ENCODE measurements at places on chromosomes 1 and 21.
A peak's percentile ranks its signal among the peaks of the same experiment; 100 is the strongest.

GRCh38 chr1:79811173-79811572 is 804.6 kb upstream of the ADGRL4 start:
- H3K4me3 ChIP-seq: no peak overlapping the region
- H3K27ac ChIP-seq: no peak overlapping the region
- no peaks in the 10 kb centered on the region for H3K36me3 ChIP-seq
- DNase-seq: no peak

GRCh38 chr1:232675898-232676297 is 46.0 kb upstream of the SIPA1L2 start:
- H3K27ac ChIP-seq: no peak overlapping the region
- H3K36me3 ChIP-seq: no peaks in the 10 kb centered on the region
- no peak overlapping the region for H3K4me3 ChIP-seq
- peaks cover 6% of the 10 kb centered on the region for H3K4me1 ChIP-seq

GRCh38 chr1:9687874-9688582 is 36.5 kb downstream of the PIK3CD start:
- H3K4me3 ChIP-seq: peak overlapping the region; percentile 78
- peaks cover 33% of the 10 kb centered on the region for H3K36me3 ChIP-seq
- H3K27ac ChIP-seq: peak overlapping the region; percentile 95
- H3K27me3 ChIP-seq: no peaks in the 10 kb centered on the region
- no peak for DNase-seq

GRCh38 chr1:16905868-16906702 is 10.3 kb downstream of the RNU1-2 start:
- H3K4me3 ChIP-seq: no peak overlapping the region
- no peak overlapping the region for H3K27ac ChIP-seq
- no peaks in the 10 kb centered on the region for H3K36me3 ChIP-seq
- H3K4me1 ChIP-seq: peaks cover 19% of the 10 kb centered on the region
- no peak for DNase-seq
- no peaks in the 10 kb centered on the region for H3K27me3 ChIP-seq

GRCh38 chr1:216531263-216532239 is 108.3 kb upstream of the USH2A start:
- peak overlapping the region; percentile 9 for H3K4me3 ChIP-seq
- no peaks in the 10 kb centered on the region for H3K27me3 ChIP-seq
- H3K27ac ChIP-seq: no peak overlapping the region
- H3K36me3 ChIP-seq: no peaks in the 10 kb centered on the region
- no peak for DNase-seq

GRCh38 chr1:223513309-223513708 is 120.1 kb downstream of the CCDC185 start:
- H3K4me3 ChIP-seq: no peak overlapping the region
- H3K27me3 ChIP-seq: no peaks in the 10 kb centered on the region
- peaks cover 26% of the 10 kb centered on the region for H3K4me1 ChIP-seq
- H3K27ac ChIP-seq: no peak overlapping the region
- no peaks in the 10 kb centered on the region for H3K36me3 ChIP-seq
- DNase-seq: no peak

DNA sequence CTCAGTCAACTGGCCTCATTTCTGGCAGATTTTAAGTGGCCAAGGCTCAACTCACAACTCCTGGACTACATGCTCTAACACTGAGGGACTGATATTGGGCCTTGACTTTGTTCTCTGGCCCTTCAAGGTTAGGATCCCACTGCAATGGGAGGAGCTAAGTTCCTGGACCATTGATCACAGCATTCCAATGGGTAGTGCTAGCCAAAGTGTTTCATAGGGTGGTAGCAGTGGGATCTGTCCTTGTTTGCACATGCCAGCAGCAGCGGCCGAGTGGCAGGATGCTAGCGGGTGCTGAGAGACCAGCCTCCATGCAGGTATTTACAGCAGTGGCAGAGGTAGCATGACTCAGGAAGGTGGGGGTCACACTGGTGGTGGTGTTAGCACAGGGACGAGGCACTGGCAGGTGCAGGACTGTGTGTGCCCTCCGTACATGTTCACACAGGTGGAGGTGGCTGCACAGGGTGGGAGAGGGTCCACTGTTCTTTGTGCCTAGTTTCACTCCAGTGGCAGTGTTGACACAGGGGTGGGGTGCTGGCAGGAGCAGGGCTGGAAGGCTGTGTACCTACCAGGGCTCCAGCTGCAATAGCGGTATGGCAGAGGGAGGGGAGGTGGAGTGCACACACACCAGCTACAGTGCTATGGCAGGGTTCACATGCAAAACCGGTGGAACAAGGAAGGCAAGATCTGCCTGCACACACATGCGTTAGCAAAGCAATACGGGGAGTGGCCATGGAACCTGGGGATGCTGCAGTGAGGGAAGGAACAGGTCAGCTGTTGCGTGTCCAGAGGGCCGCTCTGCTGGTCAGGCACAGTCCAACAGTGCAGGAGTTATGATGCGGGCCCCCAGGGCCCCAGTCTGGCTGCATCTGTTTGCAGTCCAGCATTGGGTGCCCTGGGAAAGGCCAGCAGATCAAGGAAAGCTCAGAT is 51.7 kb downstream of the COL24A1 start:
- H3K4me3 ChIP-seq: no peak overlapping the region
- no peak overlapping the region for H3K27ac ChIP-seq
- no peaks in the 10 kb centered on the region for H3K27me3 ChIP-seq
- no peak for DNase-seq

DNA sequence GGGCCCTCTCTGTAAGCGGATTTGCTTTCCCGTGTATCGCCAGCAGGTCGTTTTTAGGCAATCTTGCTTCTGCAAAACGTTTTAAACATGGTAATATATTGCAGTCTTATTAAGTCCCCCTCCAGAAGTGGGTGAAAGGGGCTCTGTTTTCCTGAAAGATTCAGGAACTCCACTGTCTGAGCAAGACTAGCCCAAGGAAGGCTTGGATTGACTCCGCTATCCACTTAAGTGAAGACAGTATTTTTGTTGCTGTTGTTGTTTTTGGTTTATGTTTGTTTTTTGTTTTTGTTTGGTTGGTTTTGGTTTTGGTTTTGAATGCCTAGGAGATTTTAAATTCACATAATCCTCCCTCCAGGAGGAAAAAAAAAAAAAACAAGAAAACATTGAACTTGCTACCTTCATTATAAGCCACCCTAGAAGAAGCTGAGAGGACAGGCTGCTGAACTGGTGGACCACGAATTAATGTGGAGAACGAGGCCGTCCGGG is 29.1 kb upstream of the NFIA start:
- H3K4me1 ChIP-seq: peaks cover 38% of the 10 kb centered on the region
- no peaks in the 10 kb centered on the region for H3K36me3 ChIP-seq

DNA sequence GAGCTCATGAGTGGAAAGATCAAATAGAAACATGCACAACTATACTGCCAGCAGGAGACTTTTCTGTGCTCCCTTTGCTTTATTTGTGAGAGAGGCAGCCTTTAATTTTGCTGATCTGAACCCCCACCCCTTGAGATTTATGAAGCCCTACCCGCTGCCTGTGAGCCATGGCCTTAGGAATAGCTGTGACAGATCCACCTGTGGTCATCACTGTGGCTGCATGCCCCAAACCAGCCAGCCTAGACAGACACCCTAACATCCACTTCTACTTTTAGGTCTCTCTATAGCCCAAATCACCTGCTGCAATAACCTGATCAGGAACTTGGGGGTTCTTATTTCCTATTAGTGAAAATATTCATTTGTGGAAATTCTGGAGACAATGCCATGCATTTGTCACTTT is 196.2 kb downstream of the C1orf94 start:
- no peaks in the 10 kb centered on the region for H3K4me1 ChIP-seq
- no peak overlapping the region for H3K4me3 ChIP-seq
- DNase-seq: no peak
- no peaks in the 10 kb centered on the region for H3K36me3 ChIP-seq
- H3K27ac ChIP-seq: no peak overlapping the region

- peaks cover 5% of the 10 kb centered on the region for H3K4me1 ChIP-seq
- no peak overlapping the region for H3K4me3 ChIP-seq
- DNase-seq: no peak
- H3K27me3 ChIP-seq: no peaks in the 10 kb centered on the region
- H3K36me3 ChIP-seq: peaks cover 4% of the 10 kb centered on the region
- no peak overlapping the region for H3K27ac ChIP-seq
Measured at GRCh38 chr1:246527402-246528088, 20.5 kb upstream of the SMYD3 start.

DNA sequence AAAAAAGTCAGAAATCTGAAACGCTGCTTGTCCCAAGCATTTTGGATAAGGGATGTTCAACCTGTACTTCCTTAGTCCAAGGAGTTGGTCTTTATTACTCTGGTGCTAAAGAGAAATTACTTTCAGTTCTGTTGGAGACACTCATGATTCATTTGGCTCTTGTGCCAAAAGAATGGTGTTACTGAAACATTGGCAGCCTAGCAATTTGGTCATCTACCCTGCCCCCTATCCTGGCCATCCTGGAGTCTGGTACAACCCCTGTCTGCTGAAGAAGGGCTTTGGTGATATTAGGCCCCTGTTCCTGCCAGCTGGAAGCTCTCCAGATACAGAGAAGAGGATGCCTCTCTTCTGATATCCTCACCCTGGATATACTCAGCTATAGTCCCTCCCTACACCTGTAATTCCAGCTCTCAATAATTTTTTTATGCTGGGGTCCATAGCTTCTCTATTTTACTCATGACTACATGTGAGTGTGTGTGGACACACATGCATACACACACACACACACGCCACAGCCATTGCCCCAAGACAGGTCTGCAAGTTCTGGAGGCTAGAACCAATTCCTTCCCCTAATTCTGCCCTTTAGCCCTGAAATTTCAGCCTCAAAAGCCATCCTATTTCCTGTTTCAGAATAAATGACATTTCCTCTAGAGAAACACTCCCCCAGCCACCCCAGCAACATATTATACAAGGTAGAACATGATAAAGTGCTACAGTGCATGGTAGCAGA is 40.0 kb downstream of the LHX8 start:
- no peaks in the 10 kb centered on the region for H3K4me1 ChIP-seq
- no peaks in the 10 kb centered on the region for H3K36me3 ChIP-seq
- H3K27me3 ChIP-seq: peaks cover 2% of the 10 kb centered on the region
- H3K4me3 ChIP-seq: no peak overlapping the region

Data from activated naive CD8-positive, alpha-beta T cell treated with anti-CD3 and anti-CD28 coated beads, Interleukin-2, amount 50 U/mL, for 24 hours (primary cell).